ENCODE measurements at places on chromosomes 7 and 10. TPM values are rescaled to one million over a fixed set of nuclear protein-coding genes. Genes with fewer than 3 reads are reported as not detected.

EGFR gene
- not detected for polyA plus RNA-seq

LARP4B gene
- 4.7 TPM for polyA plus RNA-seq

GRCh38 chr7:18357691-18358090, 137.9 kb upstream of the HDAC9 start:
- H3K36me3 ChIP-seq, result no peaks in the 10 kb centered on the region
- no peak for DNase-seq
- no peak overlapping the region for H3K27ac ChIP-seq
- peaks cover 6% of the 10 kb centered on the region for H3K4me1 ChIP-seq

- H3K27me3 ChIP-seq, result peaks cover 6% of the 10 kb centered on the region
- peak overlapping the region; percentile 41 for H3K27ac ChIP-seq
- H3K4me1 ChIP-seq, result peaks cover 39% of the 10 kb centered on the region
- no peak for DNase-seq
- H3K36me3 ChIP-seq, result no peaks in the 10 kb centered on the region
Observed at GRCh38 chr10:131978851-131979250, 2.9 kb downstream of the BNIP3 start.

DNA sequence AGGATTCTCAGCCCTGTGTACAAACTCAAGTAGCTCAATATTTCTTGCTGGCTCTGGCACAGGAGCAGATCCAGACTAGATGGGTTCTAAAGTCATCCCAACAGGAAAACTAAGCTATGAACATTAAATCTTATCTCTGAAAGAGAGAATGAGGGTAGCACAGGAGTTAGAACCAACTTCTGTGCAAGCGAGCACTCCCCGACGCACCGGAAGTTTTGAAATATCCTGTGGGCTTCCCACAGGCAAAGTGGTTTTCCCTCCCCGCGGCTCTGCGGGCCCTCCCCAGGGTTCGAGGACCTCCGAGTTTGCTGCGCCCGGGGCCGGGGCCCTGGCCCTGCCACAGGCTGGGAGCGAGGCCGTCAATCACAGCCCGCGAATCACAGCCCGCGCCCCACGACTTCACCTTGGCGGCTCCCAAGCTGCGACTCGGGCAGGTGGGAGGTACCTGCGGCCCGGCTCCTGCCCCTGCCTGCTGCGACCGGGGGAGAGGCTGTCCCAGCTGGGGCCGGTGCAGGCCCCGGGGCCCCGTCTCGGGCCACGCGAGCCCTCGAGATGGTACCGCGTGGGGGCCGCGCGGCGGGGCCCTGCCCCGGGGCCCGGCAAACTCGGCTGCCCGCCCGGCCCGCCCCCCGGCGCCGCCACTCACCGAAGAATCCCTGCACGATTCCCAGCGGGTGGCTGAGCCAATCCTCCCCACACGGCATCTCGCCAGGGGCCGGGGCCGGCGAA, 598 bp downstream of the MCMBP start:
- H3K27me3 ChIP-seq, result no peaks in the 10 kb centered on the region
- peak overlapping the region; percentile 90 for H3K4me3 ChIP-seq
- H3K4me1 ChIP-seq, result peaks cover 61% of the 10 kb centered on the region

RPEL1 gene
- not detected for polyA plus RNA-seq

DNA sequence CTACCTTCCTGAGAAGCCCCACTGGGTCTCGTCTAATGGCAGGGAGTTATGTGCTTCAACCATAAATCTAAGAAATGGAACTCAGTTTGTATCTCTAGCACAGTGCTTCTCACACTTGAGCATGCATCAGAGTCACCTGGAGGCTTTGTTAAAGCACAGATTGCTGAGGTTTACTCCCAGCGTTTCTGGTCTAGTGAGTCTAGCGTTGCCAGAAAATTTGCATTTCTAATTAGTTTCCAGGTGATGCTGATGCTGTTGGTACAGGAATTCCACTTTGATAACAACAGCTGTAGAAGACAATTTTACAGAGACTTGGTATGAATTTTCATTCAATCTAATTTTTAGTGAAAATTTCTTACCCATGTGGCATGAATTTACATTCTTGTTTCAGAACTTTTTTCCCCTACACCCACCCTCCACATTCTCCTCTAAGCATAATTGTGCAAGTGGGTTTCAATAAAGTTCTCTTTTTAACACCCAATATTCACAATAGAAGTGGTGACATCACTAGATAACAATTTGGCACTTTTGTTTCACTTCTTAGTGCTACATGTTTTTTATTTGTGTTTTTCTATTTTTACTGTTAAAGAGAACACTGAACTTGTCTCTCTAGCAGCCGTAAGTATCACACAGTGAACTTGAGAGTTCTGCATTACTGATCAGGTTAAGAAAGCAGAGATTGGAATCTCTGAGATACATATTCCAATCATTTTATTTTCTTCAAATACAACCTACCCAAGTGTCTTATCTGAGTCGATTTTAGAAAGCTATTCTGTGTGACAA, 48.4 kb upstream of the BET1 start:
- no peaks in the 10 kb centered on the region for H3K36me3 ChIP-seq
- H3K4me3 ChIP-seq, result no peak overlapping the region
- no peak overlapping the region for H3K27ac ChIP-seq
- peaks cover 23% of the 10 kb centered on the region for H3K27me3 ChIP-seq
- DNase-seq, result no peak

GRCh38 chr7:97145068-97145467, 27.6 kb downstream of the SDHAF3 start:
- no peak overlapping the region for H3K27ac ChIP-seq
- H3K36me3 ChIP-seq, result peaks cover 21% of the 10 kb centered on the region
- H3K4me1 ChIP-seq, result no peaks in the 10 kb centered on the region
- H3K27me3 ChIP-seq, result no peaks in the 10 kb centered on the region
- no peak for DNase-seq

SH2D4B gene
- not detected for polyA plus RNA-seq

GRCh38 chr7:30278376-30278775, 6.0 kb upstream of the ZNRF2 start:
- H3K27me3 ChIP-seq, result no peaks in the 10 kb centered on the region
- DNase-seq, result no peak
- H3K27ac ChIP-seq, result peak overlapping the region; percentile 4
- no peaks in the 10 kb centered on the region for H3K36me3 ChIP-seq

DNA sequence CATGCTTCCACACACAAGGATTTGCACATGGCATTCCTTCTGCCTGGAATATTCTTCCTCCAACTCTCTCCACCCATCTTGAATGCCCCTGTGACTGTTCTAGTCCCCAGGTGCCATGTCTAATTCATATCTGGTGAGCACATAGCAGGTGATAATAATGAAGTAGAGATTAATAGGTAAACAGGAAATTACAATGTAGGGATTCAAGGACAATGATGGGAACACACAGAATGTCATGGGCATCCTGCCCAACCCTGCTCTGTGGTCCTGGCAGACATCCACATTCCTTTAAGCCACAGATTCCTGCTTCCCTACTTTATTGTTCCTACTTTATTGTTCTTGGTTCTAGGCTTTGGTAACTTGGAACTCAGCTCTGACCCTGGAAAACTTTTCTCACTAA, 115.8 kb downstream of the THSD7A start:
- H3K36me3 ChIP-seq, result no peaks in the 10 kb centered on the region
- no peak overlapping the region for H3K27ac ChIP-seq
- H3K27me3 ChIP-seq, result peaks cover 3% of the 10 kb centered on the region
- H3K4me1 ChIP-seq, result no peaks in the 10 kb centered on the region

MRPL32 gene
- polyA plus RNA-seq, result 23.3 TPM

- no peaks in the 10 kb centered on the region for H3K36me3 ChIP-seq
- H3K4me1 ChIP-seq, result peaks cover 2% of the 10 kb centered on the region
- no peak overlapping the region for H3K4me3 ChIP-seq
- no peak overlapping the region for H3K27ac ChIP-seq
- H3K27me3 ChIP-seq, result no peaks in the 10 kb centered on the region
Observed at GRCh38 chr7:29977886-29978651, 11.5 kb downstream of the SCRN1 start.

DNA sequence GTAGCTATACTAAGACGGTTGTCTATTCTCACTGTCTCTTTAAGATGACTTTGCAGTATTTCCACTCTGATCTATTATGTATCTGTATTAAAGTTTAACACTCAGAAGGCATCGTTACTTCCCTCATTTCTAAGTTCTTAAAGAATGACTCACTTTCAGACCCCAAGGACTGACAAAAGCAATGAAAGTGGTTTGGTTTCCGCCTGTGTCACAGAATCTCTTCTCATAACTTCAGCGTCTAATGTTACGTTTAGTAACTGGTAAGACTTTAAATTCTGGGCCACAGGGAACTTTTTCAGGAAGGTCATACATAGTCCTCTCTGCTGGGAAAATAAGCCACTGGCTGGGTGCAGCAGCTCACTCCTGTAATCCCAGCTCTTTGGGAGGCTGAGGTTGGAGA, 892.0 kb upstream of the AUTS2 start:
- H3K27ac ChIP-seq, result no peak overlapping the region
- no peak for DNase-seq
- H3K27me3 ChIP-seq, result no peaks in the 10 kb centered on the region
- no peak overlapping the region for H3K4me3 ChIP-seq

CTTNBP2 gene
- polyA plus RNA-seq, result not detected

DYDC2 gene
- polyA plus RNA-seq, result not detected

GRCh38 chr7:100432053-100432452, 2.4 kb downstream of the MEPCE start:
- no peak for DNase-seq
- H3K4me1 ChIP-seq, result peaks cover 67% of the 10 kb centered on the region
- H3K4me3 ChIP-seq, result peak overlapping the region; percentile 34
- H3K36me3 ChIP-seq, result peaks cover 4% of the 10 kb centered on the region
- peak overlapping the region; percentile 62 for H3K27ac ChIP-seq

GIMAP4 gene
- 420 TPM for polyA plus RNA-seq

All from immature natural killer cell (primary cell).